ENCODE measurements at places on chromosomes 5 and 9. TPM values are rescaled to one million over a fixed set of nuclear protein-coding genes. Genes with fewer than 3 reads are reported as not detected.

Gene HRCT1
- total RNA-seq: 20.1 TPM

Gene PLPPR1
- total RNA-seq: not detected

Gene SLCO4C1
- total RNA-seq: 0.37 TPM

Gene ITK
- total RNA-seq: 2.6 TPM

Gene PAEP
- not detected for total RNA-seq

Gene PCDHA3
- total RNA-seq: 0.23 TPM

Gene NR6A1
- total RNA-seq: 0.76 TPM

Gene ZFP62
- total RNA-seq: 21.2 TPM

Gene TMC1
- 1.00 TPM for total RNA-seq

Gene FOXD4L6
- not detected for total RNA-seq

Gene UIMC1
- 41.4 TPM for total RNA-seq

Gene KIAA1191
- total RNA-seq: 80.9 TPM

Gene ABLIM3
- 31.4 TPM for total RNA-seq

Gene TMEM215
- total RNA-seq: not detected

Gene MARCHF3
- 14.1 TPM for total RNA-seq

Gene LHX2
- total RNA-seq: not detected

Gene CCL28
- 4.8 TPM for total RNA-seq

All from posterior vena cava (tissue), 2 donors.